C1 segment of cervical spinal cord (tissue), 14 donors: ENCODE measurements at places on chromosomes 11 and 22.

- no peak for DNase-seq
Observed at GRCh38 chr22:17479135-17479534, 84.2 kb upstream of the SLC25A18 start.

GRCh38 chr11:61688365-61689163 is 8.4 kb downstream of the DAGLA start:
- peak; percentile 69 for DNase-seq

DNA sequence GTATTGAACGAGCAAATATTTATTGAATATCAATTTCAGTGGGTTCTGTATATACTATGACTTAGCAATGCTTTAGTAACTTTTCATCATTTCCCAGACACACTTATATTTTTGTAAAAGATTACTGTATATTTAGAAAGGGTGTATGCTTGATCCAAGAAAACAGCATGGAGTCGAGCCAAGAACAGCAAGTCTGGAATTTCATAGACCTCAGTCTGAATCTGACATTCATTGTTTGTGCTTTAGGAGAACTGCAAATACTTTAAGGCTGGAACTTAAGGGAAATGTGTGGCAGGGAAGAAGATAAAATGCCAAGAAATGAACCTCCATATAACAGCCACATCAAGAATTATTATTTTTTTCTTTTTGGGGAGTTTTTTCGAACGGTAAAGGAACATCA is 1156.8 kb downstream of the LRRC4C start:
- no peak for DNase-seq

DNA sequence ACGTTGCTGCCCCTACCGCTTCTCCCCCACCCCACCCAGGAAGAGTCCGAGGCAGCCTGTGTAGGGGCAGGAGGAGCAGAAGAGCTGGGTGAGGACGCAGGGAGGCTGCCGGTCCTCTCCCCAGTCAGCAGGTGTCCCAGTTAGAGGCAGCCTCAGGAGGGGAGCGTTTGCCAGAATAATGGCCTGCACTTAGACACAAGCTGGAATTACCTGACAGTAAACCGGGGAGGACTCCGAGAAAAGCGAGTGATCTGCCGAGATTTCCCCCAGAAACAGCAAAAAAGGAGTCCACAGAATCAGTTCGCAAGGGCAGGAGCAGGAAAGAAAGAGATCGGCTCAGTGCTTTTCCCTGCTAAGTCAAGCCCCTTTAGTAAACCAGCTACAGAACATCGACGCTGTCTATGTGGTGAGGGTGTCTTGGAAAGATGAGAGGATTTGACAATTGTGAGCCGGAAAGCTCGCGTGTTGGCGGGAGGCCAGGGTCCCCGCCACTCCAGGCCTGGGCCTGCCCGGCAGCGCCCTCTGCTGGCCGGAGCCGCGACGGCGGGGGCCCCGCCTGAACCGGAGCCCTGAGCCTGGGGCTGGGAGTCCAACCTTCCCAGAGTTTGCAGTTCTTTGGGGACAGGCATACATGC is 17.7 kb upstream of the THRSP start:
- peak; percentile 79 for DNase-seq

DNA sequence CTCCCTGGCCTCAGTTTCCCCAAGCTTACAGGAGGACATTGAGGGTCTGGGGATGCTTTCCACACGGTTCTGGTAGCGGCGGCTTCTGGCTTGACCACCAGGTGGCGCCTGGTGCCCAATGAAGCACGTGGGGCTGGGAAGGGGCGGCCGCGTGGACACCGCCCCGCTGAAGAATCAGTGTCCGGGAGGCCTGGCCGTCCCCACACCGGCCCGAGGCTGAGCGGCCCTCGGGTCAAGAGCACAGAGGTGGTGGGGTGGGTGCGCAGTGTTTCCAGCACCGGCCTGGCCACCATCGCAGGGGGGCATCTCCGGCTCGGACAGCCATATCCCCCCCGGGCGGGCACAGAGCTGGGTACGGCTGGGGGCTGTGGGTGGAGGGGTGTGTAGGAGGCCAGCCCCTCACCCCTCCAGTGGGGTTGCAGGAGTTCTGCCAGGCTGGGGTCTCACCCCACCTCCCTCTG is 27.8 kb upstream of the PPARA start:
- DNase-seq = no peak

- DNase-seq = no peak
Observed at GRCh38 chr11:113494021-113494420, 18.8 kb upstream of the DRD2 start.

GRCh38 chr11:114036147-114036811 is 23.2 kb upstream of the ZBTB16 start:
- peak; percentile 51 for DNase-seq

GRCh38 chr11:102276362-102276761 is 40.9 kb upstream of the BIRC3 start:
- DNase-seq = no peak

DNA sequence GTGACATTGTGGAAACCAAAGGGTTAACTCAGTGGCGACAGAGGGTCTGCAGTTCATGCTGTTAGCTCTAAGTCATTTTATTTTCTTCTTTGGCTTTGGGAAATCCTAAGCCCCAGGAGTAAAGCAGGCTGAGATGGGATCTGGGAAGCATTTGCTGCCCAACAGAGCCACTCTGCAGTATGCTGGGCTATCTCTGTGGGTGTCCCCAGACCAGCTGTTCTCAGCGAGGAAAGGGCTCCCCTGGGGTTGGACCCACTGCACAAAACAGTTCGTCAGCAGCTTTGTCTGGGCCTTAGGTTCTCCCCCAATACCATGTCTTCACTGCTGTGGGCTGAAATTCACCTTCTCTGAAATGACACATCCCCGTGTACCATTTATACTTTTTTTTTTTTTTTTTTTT is 34.0 kb downstream of the KREMEN1 start:
- no peak for DNase-seq

GRCh38 chr11:46003572-46003971 is 81.1 kb downstream of the LARGE2 start:
- DNase-seq = no peak

DNA sequence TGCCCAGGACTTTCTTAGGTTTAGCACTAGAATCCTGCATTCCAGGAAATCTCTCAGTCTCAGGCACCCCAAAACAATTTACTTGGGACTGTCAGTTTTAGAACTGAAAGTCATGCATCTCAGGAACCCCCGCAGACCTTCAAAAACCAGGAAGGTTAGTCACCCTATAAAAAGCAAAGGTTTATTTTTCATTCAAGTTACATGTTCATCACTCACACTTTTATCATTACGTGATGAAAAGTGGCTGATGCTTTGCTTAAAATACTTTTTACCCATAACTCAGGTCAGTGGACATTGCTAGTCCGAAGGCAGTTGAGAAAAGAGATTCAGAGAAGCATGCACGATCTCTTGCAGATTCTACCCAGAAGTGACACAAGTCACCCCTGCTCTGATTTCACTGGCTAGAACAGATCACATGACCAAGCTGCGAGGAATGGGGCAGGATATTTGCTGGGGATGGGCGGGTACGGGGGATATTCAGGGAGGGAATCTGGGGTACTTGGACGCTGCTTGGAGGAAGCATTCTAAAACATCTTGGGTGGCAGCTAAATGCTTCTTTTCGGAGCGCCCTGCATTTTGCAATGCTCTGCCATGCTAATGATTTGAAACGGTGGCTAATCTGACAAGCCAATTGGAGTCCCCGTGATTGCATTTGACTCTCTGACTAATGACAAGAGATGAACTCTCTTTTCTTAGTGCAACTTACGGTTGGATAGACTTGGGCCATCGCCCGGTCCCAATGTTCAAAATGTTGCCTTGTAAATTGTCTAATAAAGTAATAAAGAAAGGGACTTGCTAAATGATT is 110.2 kb downstream of the MIAT start:
- peak; percentile 10 for DNase-seq

GRCh38 chr11:75815345-75816168 is 547 bp downstream of the UVRAG start:
- no peak for DNase-seq

DNA sequence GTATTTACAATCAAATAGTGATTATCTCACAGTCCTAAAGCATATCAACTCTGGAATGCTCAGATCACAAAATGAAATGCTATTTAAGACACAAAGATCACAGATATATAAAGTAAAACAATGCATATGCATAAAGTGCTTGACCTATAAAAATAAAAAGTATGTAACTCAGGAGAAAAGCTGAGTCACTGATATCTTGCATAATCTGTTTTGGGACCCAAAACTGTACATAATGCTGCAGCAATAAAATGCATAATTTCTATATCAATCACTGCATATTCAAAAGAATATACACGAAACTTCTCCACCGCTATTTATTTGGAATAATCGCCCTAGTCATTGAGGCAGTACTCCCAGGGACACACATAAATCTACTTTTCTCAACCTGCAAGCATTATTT is 34.9 kb upstream of the GRIA4 start:
- DNase-seq = no peak

- no peak for DNase-seq
Observed at GRCh38 chr22:40020956-40021355, 26.2 kb downstream of the FAM83F start.

GRCh38 chr22:20241579-20242392 is 26.3 kb downstream of the RTN4R start:
- DNase-seq = no peak

DNA sequence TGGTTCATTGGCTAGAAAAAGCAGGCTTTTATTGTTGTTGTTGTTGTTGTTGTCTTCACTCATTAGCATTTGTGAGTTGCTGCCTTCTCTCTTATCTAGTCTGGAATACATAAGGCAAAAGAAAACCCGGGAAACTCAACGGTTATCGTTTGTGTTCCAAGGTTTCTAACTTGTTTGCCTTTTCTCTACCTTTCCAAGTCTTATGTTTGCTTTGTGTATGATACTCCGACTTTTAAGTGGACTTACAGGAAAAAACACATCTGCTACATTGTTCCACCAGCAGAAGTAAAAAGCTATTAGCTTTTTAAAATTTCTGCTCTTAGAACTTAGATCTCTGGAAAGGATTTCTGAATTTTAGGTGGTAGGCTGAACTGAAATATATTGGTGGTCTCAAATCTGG is 27.0 kb upstream of the HIKESHI start:
- no peak for DNase-seq

DNA sequence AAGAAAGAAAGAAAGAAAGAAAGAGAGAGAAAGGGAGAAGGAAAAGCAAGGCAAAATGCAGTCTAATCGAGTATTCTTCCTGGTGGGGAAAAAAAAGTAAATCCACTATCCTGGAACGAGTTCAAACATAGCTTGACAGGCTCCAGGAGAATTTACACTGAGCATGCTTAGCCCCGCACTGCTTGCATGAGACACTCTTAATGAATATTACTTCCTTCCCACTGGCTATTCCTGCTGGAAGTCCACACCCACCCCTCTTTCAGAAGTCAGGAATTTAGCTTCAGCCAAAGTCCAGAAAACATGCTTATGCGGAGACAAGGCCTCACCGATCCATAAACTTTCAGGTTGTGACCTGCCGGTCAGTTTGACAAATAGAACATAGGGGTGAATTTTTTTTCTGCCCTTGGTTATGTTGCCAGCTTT is 251.8 kb upstream of the BLID start:
- no peak for DNase-seq

GRCh38 chr11:134438542-134439537 is 26.8 kb upstream of the B3GAT1 start:
- peak; percentile 29 for DNase-seq

GRCh38 chr11:3860375-3860774 is 4.9 kb downstream of the STIM1 start:
- no peak for DNase-seq

- no peak for DNase-seq
Observed at GRCh38 chr11:132770829-132771530, 761.3 kb downstream of the OPCML start.

- no peak for DNase-seq
Observed at GRCh38 chr11:2537010-2537705, 92.3 kb downstream of the KCNQ1 start.

GRCh38 chr11:69911310-69912160 is 92.3 kb upstream of the FGF3 start:
- no peak for DNase-seq

- peak; percentile 27 for DNase-seq
Observed at GRCh38 chr11:57566005-57566904, 1.2 kb downstream of the UBE2L6 start.

DNA sequence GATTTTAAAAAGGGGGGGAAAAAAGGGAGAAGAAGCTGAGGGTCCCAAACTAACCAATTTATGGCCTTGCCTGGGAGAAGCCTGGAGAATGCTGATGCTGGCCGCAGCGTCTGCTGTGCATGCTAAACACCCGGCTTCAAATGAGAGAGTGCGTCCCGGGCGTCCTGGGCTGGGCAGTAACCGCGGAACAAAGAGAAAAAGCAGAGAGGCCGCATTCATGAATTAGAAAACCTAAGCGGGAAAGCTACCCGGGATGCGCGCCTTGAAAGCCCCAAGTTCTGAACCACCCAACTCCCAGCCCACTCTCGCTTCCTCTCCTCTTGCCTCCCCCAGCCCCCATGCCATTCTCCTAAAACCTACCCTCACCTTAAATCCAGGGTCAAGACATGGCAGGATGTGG is 6.5 kb downstream of the MN1 start:
- no peak for DNase-seq

GRCh38 chr11:57424792-57425564 is 1.9 kb downstream of the SLC43A3 start:
- DNase-seq = no peak

DNA sequence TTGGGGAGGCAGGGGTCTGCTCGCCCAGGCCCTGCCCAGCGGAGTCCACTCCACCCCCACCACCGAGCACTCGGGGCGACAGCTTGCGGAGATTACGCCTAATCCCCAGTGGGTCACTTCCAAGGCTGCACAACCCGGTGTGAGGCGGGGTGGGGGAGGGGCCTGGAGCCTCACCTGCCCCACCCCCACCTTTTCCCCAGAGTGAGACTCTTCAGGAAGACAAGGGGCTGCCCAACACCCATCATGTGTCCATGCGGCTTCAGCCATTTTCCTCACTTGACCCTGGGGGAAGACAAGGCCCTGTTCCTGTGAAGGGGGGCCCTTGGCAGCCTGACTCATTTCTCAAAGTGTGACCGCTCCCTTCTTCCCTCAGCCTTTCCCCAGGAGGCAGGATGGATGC is 12.5 kb downstream of the SYNGR1 start:
- no peak for DNase-seq

- no peak for DNase-seq
Observed at GRCh38 chr11:73201249-73201648, 16.8 kb upstream of the P2RY2 start.

DNA sequence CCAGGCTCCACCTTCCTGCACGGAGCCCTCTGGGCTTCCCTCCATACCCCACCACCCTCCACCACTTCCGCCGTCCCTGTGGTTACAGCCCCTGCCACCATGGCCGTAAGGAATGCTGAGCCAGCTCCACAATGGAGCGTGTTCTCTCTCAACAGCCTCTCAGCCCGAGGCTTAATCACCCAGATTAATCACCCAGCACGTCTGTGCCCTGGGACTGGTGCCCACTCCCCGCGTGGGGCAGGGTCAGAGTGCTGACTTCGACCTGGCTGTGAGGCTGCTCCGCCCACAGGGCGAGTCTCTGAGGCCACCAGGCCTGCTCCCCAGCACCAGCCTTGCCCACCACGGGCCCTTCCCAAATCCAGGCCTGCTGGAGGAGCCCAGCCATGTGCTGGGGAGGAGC is 4.0 kb upstream of the TH start:
- no peak for DNase-seq
